ENCODE measurements at places on chromosomes 5 and 9.

- no peak for DNase-seq
Observed at GRCh38 chr9:92525306-92525705, 10.5 kb downstream of the ECM2 start.

DNA sequence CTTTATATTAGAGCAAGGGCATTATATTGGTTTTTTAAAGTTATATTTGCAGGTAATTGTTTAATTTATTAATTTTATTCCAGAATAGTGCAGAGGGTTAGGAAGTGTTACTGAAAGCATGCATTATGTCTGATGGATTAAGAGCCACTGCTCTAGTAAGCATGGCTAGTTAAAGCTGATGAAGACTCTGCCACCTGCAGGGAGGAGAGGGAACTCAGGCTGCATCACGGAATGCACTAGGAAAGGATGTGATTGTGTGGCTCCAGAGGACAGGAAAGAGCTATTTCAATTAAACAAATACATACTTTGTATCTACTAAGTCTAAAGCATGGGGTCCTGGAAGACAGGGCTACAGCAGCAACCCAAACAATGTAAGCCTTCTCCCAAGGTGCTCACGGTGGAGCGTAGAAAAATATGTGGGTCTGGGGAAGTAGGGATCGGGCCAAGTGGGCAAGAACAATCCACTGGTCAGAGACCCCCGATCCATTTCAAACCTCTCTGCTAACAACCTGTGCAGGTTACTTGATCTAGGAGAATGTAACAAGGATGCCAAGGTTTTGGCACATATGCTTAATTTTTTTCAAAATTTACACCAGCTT is 15.3 kb upstream of the GRXCR2 start:
- no peak for DNase-seq

DNA sequence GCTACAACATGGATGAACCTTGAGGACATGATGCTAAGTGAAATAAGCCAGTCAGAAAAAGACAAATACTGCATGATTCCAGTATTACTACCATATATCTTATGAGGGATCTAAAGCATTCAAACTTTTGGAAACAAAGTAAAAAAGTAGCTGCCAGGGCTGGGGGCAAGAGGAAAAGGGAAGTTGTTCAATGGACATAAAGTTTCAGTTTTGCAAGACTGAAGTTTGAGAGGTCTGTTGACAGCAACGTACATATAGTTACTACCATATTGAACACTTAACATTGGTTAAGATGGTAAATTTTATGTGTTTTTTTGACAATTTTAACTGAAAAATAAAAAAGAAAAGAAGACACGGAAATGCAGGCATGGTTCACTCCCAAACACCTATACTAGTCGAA is 77.6 kb downstream of the MAPKAP1 start:
- no peak for DNase-seq

DNA sequence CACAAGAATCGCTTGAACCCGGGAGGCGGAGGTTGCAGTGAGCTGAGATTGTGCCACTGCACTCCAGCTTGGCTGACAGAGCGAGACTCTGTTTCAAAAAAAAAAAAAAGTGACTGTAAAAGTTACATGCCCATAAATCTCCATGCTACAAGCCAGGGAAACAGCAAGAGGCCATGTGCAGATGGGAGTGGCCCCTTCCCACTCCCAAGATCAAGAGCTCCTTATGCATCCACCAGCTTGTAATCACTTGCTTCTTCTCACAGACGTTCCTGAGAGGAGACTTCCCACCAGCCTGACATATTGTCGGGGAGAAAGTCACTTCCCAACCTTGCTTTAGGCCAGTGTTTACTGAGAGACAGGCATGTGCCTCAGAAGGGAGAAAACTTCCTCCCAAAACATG is 45.6 kb upstream of the N4BP3 start:
- no peak for DNase-seq

DNA sequence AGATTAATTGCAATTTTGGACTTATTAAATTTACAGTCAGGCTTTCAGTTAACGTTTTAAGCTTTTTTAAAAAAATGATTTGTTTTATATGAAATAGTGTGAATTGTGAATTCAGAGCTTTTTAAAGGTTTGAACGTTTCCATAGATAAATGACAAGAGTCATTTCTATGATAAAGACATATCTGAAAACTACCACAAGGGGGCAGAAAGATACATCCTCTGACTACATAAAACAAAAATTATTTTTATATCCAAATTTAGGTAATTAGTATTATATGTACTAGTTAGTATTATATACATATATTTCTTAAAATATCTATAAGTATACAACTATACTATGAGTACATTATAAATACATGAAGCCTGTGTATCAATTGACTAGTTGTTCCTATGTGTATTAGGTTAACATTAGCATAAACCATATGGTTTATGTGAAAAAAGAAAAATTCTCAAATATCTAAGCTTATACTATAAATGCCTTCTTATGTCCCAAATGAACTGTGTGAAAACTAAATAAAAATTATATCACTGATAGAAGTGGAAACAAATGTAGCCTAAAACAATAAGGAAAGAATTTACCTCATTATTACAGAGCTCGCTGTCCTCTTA is 155.2 kb downstream of the MEF2C start:
- DNase-seq: no peak

GRCh38 chr9:128214571-128215490 is 11.7 kb downstream of the DNM1 start:
- DNase-seq: no peak

DNA sequence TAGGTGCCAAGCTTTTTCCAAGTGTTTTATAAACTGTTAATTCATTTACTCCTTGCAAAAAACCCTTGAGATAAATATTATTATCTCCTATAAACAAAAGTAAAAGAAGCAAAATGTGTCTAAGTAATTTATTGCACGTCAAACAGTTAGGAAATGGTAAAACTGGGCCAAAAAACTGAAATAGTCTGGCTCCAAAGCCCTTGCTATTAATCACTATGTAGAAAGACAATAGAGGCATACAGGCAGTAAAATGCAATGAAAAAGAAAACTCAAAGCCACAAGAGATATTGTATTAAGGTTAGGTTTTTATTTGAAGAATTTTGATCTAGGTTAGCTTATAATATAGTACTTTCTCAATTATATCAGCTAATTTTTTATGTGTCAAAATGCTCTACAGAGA is 457.7 kb downstream of the ANXA1 start:
- no peak for DNase-seq

- DNase-seq: peak; percentile 15
Observed at GRCh38 chr5:1262381-1262780, 32.5 kb downstream of the TERT start.

DNA sequence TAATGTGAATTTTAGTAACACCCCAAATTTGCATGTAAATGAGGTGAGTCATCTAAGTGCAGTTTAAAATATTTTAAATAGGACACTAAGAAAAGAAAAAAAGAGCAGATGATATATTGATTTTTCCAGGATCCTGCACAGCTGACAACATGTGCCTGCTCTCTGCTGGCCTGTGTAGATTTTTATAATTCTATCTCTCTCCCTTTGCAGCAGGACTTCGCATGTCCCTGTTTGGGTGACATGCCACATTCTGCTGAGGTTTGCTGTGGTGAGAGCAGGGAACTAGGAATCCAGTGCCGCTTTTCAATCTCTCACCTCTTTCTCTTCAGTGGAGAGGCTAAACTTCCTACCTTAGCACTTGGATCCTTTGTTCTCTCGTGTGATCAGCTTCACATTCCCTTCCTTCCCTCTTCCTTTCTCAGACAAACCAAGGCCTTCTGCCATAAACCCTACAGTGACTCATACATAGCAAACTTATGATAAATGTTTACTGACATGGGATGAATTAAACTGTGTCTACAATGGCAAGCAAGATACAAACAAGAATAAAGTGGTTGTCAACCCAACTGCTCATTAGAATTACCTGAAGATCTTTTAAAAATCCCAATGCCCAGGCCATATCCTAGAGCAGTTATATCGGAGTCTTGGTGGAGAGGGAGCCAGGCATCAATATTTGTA is 198.8 kb upstream of the EFNA5 start:
- no peak for DNase-seq

DNA sequence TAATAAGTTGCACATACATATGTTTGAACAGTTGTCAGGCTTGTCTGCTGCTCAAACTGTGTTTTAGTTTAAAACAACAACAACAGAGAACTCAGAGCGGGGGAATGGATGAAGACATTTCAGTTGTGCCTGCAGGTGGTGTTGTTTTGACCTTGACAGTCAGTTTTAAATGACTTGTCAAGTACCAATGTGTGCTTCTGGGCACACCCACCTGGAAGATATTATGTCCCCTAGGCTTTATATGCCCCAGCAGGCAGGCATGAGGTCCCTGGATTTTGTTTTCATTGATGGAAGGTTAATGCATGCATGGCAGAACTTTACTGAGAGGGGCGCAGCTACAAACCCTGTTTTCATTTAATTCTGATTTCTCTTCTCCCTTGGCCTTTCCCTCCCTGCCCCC is 84.6 kb downstream of the AOPEP start:
- DNase-seq: no peak

DNA sequence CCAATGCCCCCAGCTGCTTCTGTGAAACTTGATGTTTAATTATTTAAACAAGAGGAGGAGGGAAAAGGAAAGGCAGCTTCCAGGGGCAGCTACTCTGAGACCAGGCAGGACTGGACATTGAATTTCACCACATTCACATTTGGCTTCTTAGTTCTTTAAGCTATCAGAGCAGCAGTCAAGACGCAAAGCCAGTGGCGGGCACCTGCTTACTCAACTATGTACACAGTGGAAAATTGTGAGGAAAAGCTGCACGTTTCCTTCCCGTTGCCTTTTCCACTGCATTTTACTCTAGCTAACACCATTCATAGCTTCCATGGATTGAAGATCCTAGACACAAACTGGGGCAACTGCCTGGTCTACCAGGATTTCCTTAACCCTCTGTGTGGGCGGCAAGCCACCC is 200.3 kb downstream of the ERCC6L2 start:
- no peak for DNase-seq

DNA sequence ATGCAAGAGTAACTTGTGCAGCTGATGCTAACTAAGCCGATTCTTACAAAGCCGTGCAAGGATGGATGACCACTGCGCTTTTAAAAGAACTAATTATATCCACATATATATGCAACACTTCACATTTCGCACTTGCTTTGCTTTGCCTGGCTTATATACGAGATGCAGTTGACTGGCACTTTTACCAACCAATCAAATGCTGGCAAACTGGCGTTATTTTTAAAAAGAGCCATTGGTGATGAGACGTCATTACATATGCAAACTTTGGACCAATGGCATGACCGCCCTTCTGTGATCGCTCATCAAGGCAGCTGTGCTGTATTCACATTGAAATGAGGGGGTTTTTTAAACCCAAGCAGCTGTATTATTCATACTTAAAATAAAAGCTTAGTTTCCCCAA is 1147.7 kb upstream of the WWC1 start:
- no peak for DNase-seq

- DNase-seq: no peak
Observed at GRCh38 chr9:107465467-107466451, 23.8 kb downstream of the KLF4 start.

DNA sequence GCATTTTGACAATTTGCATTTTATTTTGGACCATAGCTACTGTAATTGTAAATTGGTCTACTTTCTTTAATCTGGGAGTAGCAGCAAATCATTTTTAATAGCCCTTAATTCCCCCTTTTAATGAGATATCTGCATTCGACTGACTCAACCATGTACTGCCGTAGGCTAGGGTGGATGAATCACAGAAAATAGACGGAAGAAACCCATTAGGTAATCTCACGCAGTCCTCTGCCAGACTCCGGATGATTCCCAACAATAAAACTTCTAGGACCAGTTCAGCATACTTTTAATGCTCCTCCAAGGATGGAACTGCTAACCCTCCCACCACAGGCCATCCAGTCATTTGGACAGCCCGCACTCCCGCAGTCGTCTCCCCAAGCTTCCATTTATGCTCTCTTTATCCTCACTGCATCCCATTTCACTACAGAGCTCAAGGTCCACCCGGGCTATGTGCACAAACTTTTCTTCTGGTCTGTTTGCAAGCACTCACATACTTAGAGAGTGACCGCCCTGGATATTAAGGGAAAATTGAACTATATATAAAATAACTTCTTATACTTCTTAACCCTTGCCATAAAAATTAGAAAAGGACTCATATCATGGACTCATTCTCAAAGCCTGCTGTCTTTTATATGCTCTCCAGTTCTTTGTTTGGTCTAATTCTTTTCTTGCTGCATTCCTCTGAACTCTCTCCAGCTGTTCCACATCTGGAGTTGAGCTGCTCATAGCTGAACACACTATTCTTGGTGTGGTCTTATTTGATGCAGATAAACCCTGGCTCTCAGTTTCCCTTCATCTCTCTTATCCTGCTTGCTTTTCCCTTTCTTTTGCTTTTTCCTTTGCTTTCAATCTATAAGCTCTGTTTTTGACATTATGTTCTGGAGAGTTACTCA is 326.6 kb downstream of the ARL15 start:
- no peak for DNase-seq

- DNase-seq: no peak
Observed at GRCh38 chr5:97266576-97266975, 83.5 kb upstream of the RIOK2 start.

DNA sequence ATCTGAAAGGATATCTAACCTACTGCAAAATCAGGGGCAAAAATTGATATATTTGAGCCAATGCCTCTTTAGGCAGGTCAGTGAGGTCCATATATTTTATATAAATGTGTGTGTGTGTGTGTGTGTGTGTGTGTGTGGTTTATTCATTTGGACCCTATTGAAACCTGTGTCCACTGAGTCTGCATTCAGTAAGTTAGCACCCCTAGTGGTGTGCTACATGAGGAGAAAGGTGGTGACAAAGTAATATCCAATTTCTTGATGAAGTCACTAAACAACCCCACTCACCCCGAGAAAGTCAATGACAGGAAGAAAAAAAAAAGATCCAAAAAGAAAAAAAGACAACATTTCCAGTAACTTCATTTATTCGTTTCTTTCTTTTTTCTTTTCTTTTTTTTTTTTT is 4.1 kb downstream of the FBXW11 start:
- no peak for DNase-seq

DNA sequence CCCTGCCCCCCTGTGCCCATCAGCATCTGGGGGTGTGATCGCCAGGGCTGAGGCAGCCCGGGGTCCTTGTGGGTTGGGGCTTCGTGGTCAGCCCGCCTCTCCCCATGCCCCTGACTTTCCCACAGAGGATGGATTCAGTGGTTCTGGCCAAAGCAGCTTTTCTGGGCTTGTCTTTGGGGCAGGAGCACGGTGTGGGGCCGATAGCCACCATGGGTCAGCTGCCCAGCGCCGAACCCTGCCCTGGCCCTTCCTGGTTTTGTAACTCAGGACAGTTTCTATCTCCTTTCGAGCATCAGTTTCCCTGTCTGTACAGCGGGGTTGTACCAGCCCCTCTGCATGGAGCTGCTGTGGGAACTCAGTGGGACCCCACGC is 77.1 kb downstream of the HMCN2 start:
- DNase-seq: no peak

DNA sequence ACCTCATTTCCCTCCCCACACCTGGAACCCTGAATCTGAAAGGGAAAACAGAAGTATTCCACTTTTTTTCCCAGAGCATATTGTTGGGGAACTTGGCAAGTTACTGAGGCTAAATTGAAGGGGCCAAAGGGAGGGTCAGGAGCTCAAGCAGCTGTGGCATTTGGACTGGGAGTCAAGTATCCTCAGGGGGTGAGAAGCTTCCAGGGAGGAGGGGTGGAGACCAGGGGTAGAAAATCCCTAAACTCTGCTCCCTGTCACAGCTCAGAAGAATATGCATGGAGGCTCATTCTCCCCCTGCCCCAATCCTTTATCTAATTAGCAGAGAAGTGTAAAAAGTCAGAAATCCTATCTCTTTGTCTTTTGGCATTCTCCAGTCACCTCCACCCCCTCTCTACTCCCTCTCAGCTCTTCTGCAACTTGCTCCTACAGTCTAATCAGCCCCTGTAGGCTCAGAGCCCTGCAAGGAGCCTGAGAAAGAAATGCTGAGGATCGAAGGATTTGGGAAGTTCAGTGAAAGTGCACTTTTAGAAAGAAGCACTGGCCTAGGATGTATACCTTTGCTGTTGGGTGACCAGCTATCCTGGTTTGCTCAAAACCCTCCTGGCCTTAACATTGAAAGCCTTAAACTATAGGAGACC is 5.7 kb upstream of the WNT8A start:
- DNase-seq: no peak
